Mucosa of descending colon (tissue), 3 donors: ENCODE measurements at places on chromosomes 5 and 9. TPM values are rescaled to one million over a fixed set of nuclear protein-coding genes. Genes with fewer than 3 reads are reported as not detected.
A peak's percentile ranks its signal among the peaks of the same experiment; 100 is the strongest.

- DNase-seq: no peak
Observed at GRCh38 chr9:7226007-7226640, 468.4 kb downstream of the KDM4C start.

DNA sequence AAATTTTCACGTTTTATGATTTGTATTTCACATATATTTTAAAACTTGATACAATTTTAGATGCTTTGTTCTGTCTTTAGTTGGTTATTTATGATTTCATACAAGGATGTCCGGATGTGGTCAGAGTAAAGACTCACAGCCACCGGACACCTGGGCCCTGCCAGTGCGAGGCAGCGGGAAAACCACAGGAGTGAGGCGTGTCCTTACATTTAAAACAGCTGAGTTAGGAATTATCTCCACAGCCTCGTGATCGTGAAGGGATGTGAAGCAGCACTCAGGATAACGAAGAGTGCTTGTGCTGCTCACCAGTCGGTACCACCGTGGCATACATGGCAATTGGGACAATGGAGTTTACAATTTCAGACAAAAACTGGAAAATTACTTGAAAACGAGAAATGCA is 14.0 kb downstream of the SNX18 start:
- DNase-seq: no peak

- no peak for DNase-seq
Observed at GRCh38 chr5:179304466-179304865, 40.8 kb downstream of the ADAMTS2 start.

GRCh38 chr5:96177303-96177869 is 215.7 kb upstream of the ELL2 start:
- DNase-seq: no peak

- no peak for DNase-seq
Observed at GRCh38 chr5:63245271-63245670, 666.7 kb downstream of the LRRC70 start.

DNA sequence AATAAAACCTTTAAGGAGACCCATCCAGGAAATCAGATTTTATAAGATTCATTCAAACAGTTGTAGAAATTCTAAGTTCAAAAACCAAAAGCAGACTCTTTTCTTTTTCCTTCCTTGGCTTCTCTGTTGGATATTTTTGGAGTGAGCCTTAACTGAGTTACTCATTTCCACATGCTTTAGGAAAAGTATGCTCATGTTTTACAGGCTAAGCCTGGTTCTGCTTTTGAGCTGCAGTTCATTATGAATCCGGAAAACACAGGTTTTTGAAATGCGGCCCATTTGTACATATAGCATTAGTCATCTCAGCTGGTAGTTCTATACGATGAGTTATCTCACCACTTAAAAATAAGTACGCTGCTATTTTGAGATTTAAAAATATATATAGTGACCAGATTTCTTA is 156.6 kb upstream of the DMRT1 start:
- no peak for DNase-seq

DNA sequence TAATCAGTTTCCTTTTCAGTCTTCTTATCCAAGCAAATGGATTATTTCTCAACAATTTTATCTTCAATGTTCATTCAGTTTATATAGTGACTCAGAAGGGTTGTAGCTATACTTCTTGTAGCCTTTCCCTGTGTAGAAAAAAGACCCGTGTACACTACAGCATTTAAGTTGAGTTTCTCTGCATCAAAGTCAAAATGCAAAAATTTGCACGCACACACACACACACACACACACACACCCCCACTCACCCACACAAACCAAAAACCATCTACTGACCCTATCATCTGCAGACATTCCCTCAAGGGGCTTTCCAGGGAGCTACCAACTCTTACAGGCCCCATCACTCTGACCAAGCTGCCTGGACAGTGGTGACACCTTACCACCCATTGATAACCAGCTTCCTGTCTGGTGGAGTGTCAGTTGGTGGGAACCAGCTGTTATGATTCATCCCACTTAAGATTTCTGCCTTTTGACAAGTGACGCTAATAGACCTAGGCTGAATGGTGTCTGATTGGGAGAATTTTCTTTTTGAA is 12.2 kb upstream of the ELL2 start:
- DNase-seq: no peak

GRCh38 chr9:131282175-131282574 is 5.9 kb upstream of the FAM78A start:
- DNase-seq: no peak

DNA sequence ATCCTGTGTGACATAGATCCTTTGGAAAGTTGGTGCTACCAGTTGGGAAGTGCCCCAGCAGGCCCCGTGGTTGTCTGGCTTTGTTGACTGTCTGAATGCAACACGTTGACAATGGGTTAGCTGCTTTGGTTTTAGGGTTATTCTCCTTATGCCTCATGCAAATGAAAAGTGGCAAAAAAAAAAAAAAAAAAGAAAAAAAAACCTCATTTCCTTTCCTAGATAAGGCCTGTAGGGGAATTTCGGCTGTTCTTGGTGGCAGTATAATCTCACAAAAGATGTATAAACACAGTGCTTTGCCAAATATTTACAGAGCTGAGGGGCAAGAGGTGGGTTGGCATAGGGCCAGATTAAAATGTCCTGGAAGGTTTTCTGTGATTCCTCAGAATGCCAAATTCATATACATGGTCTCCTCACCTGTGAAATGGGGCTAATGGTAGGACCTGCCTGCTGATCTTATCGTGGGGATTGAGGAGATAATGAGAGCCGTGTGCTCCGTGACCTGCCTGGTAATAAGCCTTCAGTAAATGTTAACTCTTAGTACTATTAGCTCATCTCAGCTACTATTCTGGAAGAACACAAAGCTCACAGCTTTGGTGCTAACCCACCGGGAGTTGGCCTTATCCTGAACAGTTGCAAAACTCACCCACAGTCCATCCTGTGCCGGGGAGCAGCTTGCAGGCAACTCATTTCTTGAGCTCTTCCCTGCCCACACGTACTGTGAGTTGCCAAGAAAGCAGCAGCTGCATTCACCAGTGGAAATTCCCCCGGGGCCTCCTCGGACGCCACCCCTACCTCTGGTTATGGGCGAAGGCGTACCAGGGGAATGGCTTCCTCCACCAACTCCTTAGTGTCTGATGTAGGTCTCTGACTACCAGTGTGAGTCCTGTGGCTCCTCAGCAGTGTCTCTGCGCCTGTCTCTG is 220.3 kb downstream of the NR3C1 start:
- no peak for DNase-seq

The CD14 gene
- total RNA-seq: 90.9 TPM

- DNase-seq: peak; percentile 98
Observed at GRCh38 chr9:92293452-92294296, at the start of gene IARS1. IARS1 (minus strand) TSS chr9:92293697; CDS start chr9:92289419, 4,278 bp downstream.

GRCh38 chr9:99259231-99259918 is 37.3 kb downstream of the SEC61B start:
- DNase-seq: peak; percentile 66

DNA sequence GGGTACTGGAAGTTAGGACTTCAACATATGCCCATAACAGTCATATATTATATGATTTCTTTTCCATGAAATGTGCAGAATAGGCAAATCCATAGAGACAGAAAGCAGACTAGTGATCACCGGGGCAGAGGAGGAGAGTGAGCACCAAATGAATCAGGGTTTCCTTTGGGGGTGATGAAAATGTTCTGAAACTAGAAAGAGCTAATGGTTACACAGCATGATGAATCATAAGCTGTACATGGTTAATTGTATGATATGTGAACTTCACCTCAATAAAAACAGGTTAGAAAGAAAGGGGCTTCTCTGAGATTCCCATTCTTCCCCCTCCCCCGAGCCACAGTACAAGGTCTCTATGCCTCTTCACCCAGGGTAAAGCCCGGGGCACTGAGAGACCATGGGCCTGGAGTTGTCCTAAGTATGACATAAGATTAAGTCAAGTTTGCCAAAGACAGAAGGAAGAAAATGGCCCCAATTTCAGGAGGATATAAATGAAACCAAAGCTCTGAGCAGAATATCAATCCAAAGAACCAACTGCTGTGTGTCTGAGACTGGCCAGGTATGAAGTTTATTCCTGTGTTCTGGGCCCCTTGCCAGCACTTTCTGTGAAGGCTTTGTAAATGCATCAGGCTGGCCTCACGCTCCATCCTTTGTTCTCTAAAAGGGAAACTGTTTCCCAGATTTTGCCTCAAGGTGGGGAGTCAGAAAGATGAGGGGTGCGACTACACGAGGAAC is 243.8 kb downstream of the CDK5RAP2 start:
- no peak for DNase-seq

- no peak for DNase-seq
Observed at GRCh38 chr9:111613436-111614040, 14.1 kb upstream of the PTGR1 start.

The ZBED3 gene
- total RNA-seq: 6.3 TPM
